Urothelium cell line (cell line): ENCODE measurements at places on chromosomes 3 and 15.

- no peak for DNase-seq
Measured at GRCh38 chr3:139540651-139541531, 1.3 kb upstream of the RBP1 start.

DNA sequence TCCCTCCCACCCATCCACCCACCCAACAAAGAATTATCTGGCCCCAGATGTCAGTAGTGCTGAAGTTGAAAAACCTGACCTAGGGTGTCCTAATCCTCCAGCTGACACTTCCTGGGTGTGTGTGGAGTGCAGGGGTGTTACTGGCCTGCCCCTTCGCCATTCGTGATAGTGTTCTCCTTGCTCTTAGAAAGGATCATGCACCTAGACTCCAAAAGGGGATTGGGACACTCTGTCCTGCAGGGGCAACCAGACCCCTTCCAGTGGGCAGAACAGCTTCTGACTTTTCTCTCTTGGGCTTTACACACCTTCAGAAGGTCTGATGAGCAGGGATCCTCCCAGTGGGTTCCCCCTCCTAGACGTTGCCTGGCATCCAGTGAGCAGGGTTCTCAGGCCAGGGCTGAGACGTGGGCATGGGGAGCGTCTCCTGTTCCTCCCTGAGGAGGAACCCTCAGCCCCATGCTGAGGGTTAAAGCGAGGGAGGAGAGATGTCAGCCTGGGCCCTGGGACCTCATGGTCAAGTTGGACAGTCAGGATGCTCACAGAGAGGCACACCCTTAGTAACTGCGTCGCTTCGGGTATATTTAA lies 75.0 kb downstream of the AAGAB start:
- DNase-seq, result no peak

- DNase-seq, result no peak
Measured at GRCh38 chr3:16433701-16434151, 79.8 kb downstream of the RFTN1 start.

GRCh38 chr3:11825301-11825700 lies 21.4 kb downstream of the TAMM41 start:
- DNase-seq, result no peak

GRCh38 chr3:116285781-116286421 lies 159.4 kb downstream of the LSAMP start:
- no peak for DNase-seq

DNA sequence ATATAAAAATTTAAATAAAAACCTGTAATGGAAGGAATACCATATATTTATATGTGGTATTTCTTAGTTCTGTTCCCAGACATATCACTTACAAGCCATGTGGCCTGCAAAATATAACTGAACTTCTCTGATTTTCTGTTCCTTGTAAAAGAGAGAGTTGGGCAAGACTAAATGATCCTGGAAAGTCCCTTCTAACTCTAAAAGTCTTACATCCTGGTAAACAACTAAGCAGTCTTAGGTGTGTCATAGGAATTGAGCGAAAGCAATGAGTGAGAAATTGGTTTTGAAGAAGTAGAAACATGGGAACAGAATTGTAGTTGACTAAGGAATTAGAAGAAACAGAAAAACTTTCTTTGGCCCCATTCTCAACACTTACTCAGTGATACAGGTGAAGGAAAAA lies 25.3 kb upstream of the IL20RB start:
- DNase-seq, result no peak

DNA sequence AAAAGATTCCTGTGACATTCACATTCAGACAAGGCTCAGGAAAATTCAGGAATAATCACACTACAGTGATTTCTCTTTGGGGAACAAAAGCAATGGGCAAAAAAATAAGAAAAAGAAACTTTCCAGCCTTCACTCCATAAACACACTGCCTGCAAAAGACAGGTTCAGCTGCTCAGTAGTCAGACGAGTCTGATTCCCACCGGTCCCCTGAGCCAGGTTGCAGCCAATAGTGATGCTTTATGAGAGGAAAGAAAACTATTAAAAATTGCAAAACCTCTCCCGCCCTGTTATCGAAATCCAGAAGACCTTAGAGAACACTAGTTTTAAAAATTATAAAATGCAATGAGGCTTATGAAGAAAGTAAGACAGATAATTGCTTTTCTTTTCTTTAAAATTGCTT lies 8.5 kb downstream of the PLCH1 start:
- no peak for DNase-seq

GRCh38 chr3:56758539-56758981 lies 43.2 kb downstream of the ARHGEF3 start:
- DNase-seq, result peak; percentile 25

- no peak for DNase-seq
Measured at GRCh38 chr3:160372780-160373179, 26.2 kb downstream of the IFT80 start.
